ENCODE measurements at places on chromosomes 1 and 21.

- DNase-seq = no peak
Measured at GRCh38 chr1:202202500-202203168, 9.0 kb downstream of the LGR6 start.

GRCh38 chr1:39474810-39475209 lies 16.6 kb upstream of the BMP8A start:
- no peak for DNase-seq

- no peak for DNase-seq
Measured at GRCh38 chr1:198068285-198068684, 88.5 kb upstream of the NEK7 start.

- no peak for DNase-seq
Measured at GRCh38 chr1:214896921-214897320, 185.6 kb upstream of the KCNK2 start.

GRCh38 chr1:196181594-196181878 lies 426.7 kb downstream of the KCNT2 start:
- DNase-seq = no peak

DNA sequence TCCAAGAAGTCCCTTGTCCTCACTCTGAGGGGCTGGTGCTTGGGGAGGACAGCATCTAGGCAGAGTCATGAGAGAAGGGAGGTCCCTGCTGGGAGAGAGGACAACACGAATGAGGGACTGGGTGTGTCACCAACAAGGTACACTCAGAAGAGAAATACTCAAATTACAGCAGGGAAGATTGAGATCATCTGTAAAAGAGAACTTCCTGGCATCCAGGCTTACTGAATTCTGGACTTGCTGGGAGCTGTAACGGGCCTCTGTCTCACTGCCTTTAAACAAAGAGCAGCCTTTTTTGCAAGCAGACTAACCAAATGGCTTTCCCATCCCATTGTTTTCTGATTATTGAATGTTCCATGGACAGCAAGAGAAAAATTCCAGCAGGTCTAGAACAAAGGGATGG lies 195.7 kb upstream of the RAB4A start:
- DNase-seq = no peak

DNA sequence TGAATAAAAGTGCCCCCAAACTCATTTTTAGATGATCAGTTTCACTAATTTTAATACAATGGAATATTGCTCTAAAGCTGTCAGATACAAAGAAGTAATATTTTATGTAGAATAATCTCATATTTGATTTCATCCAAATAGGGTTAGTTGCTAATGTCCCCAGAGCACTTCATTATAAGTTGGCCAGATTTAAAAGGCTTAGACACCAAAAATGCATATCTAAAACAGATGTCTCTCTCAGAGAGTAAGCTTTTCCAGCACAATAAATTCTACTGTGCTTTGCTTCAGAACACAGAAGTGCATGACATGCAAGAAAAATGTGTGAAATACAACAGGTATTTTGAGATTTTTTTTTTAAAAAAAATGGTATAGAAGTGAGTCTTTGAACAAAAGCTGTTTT lies 194.2 kb downstream of the LRRIQ3 start:
- no peak for DNase-seq

GRCh38 chr1:221522529-221522940 lies 219.4 kb downstream of the DUSP10 start:
- DNase-seq = no peak

GRCh38 chr21:44701023-44701400 lies 4.0 kb downstream of the KRTAP10-12 start:
- no peak for DNase-seq

DNA sequence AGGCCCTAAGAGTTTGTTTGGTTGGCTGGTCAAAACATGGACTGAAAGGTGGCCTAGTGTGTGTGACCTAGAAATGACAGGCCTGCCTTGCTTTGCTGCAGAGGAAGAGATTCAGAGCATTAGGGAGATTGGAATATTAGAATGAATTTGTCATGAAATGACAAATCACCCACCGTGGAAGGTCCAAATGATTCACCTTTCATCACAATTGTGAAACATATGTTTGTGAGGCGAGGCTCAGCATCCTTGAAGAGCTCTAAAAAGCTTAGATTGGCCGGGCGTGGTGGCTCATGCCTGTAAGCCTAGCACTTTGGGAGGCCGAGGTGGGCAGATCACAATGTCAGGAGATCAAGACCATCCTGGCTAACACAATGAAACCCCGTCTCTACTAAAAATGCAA lies 5.5 kb downstream of the LCE1B start:
- DNase-seq = no peak

DNA sequence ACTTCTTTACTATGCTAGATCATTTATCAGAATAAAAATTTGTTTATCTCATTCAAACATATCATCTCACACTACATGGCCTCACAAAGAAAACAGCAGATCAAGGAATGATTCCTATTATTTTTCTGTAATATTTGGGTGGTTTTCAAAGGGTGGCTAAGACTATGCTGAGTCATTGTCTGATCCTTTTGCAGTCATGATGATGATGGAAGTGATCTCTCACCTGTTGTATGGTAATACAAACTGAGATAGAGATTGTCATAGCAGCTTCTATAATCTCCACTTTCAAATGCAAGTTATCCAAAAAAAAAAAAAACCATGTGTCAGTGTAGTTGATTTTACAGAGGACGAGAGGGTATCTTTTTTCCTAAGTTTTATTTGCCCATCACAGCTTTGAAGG lies 37.2 kb upstream of the GBP5 start:
- no peak for DNase-seq

Measured in stimulated activated CD4-positive, alpha-beta T cell treated with anti-CD3 and anti-CD28 coated beads, Interleukin-4, amount 100 ng/mL, for 1 hour (primary cell).